Smooth muscle cell of the brain vasculature (primary cell): ENCODE measurements at places on chromosomes 4 and X.

GRCh38 chrX:129632443-129632842, 22.3 kb downstream of the APLN start:
- no peak for DNase-seq

GRCh38 chr4:171676555-171677215, 136.5 kb upstream of the GALNTL6 start:
- no peak for DNase-seq

GRCh38 chr4:108244606-108245005, 75.9 kb upstream of the LEF1 start:
- no peak for DNase-seq

GRCh38 chr4:140849526-140849925, 93.3 kb upstream of the TBC1D9 start:
- DNase-seq = no peak

DNA sequence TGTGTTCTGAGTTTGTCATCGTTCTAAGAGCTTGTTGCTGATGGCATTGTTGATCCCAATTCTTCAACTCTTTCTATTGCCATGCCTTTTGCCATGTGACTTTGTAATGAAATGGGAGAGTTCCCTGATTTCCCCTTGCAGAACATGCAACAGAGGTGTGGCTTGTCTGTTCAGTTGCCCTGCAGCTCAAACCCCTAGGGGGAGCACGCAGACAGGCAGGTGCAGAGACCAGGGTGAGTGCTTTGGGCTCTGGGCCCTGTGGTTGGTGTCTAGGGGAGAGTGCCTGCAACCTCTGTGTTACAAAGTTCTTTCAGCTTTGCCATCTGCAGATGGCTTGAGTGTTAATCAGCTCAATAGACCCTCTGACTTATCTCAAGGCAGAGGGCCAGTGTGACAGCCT, 332.7 kb downstream of the MID1IP1 start:
- DNase-seq = no peak

- DNase-seq = no peak
Observed at GRCh38 chr4:16669036-16669435, 229.4 kb downstream of the LDB2 start.

GRCh38 chr4:189850239-189850856, 90.3 kb upstream of the FRG1 start:
- no peak for DNase-seq

- DNase-seq = no peak
Observed at GRCh38 chr4:14864365-14865030, 137.8 kb upstream of the CPEB2 start.

DNA sequence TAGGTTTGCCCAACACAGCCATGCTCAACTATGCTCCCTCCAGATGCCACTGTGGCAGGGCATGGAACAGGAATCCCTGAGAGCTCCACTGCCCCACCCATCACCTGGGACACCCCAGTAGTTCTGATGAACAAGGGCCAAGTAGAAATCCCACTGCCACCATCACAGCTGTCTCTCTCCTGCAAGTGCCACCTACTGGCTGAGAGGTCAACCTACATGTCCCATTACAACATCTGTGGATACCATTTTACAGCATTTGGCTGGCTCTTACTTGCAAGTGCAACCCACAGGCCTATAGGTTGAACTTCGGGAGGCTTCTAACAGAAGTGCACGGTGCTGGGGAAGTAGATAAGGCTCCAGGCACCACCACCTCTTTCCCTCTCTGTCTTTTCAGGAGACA, 142.5 kb downstream of the CXXC4 start:
- DNase-seq = no peak

DNA sequence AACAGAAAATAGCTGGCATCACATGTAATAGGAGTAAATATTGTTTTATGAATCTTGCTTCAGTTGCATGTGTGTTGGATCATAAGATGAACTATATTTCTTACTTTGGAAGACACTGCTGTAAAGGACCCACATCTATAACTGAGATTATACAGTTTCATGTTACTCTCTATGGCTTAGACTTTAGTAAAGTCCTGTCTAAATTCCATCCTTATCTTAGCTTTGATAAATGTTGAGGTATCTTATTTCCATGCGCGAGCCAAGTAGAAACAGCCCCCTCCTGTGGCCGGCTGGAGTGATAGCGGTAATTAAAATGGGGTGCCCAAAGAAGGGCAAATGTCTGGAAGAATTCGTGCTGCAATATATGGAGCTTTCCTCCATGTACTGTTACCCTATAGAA, 43.0 kb downstream of the CCDC158 start:
- DNase-seq = peak; percentile 2

DNA sequence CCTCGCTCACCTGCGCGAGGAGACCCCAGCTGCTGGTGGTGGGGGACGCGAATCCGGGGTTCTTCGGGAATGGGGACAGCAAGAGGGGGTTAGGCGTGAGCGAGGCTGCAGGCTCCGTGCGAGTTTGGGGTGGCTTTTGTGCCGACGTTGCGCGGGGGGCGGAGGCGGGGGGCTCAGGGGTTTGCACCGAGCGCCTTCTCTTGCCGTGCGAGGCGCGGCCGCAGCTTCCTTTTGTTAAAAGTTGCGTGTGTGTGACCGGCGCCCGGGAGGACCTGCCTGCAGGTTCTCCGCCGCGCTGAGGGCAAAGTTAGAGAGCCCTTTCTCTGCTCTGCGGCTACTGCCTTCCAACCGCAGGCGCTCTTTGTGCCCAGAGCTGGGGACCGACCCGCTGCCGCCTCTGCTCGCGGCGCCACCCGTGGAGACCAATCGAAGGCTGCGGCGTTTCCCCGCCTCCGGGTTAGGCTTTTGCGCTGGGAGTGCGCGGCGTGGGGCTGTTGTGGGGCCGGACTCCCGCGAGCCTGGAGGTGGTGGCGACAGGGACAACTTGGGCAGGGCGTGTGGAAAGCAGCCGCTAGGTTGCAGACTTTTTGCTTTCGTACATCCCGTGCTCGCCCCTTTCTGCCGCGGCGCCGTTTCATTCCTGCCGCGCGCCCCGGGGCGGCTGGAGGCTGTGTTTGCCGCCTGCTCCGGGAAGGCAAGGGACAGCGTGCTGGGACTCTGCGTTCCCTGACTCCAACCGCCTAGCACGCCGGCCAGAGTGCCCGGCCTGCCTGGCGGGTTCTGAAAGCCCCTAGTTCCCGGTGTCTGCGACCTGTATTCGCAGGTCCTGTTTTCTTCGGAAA, 716 bp downstream of the KIT start:
- no peak for DNase-seq

GRCh38 chr4:125049711-125050110, 265.0 kb upstream of the FAT4 start:
- DNase-seq = no peak

DNA sequence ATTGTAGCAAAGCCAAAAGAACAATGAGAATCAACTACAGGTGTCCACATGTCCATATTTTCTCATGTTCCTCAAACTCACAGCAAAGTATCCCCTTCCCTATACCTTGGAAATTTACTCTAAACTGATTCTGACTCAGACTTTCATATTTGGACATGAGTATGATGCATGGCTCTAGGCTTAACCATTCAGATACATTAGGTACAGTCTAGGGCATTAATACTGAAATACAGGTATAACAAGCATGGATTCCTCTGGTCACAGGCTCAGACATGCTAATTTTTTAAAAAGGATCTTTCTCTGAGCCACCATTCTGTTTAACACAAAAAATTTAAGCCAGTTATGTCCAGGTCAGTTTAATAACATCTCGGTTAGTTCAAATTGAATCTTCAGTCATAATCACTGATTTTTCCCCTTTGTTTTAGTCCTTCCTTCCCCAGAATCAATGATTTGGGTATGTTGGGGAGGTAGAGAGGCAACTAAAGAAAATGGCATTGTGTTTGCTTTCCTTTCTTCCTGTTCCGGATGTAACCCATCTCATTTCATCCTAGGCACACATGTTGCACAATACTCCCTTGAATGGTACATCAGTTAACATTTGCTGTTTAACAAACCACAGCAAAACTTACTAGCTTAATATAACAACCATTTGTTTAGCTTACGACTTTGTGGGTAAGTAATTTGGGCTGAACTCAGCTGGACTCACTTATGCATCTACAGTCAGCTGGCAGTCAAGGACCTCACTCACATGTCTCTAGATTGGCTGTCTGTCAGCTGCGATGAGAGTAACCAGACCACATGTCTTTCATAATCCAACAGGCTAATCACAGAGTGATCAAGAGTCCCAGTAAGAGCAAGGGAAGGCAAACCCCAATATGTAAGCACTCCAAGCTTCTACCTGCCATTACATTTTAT, 75.3 kb upstream of the GRIA3 start:
- DNase-seq = no peak

DNA sequence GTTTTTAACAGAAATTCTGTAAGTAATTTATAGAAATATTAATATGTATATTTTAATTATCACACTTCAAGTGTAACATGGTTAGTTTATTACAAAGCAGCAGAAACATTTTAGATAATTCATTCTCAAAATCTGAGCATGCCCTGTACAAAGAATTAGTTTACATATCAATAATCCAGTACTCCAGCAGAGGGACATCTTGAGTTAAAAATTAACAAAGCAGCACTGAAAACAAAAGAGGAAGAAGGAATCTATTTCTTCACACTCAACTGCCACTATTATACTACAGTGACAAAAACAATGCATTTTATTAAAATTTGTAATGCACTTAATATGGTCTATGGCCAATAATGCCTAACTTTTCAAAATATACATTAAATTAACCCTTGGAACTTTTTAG, 179.1 kb upstream of the KLHL4 start:
- DNase-seq = no peak

- no peak for DNase-seq
Observed at GRCh38 chrX:115906276-115906675, 264.3 kb upstream of the AGTR2 start.

GRCh38 chr4:130534651-130535050, 1438.7 kb downstream of the C4orf33 start:
- no peak for DNase-seq

DNA sequence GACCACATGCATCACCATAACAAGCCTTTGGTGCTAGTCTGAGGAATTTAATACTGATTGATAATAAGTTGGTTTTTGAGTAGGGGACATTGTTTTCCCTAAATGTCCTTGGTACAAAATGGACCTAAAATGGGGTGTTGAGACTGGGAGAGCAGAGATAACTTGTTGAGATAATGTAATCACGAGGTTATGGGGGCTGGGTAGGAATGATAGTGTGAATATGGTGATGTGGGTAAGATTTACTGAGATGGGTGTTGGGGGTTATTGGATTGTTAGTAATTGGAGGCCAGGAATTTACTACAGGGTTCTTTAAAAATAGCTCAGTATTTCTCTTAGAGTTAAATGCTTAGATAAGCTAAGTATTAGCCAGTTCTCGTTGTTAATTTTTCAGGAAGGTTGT, 3.9 kb downstream of the BMP2K start:
- no peak for DNase-seq

- DNase-seq = no peak
Observed at GRCh38 chr4:185222598-185222997, 13.2 kb downstream of the SNX25 start.

DNA sequence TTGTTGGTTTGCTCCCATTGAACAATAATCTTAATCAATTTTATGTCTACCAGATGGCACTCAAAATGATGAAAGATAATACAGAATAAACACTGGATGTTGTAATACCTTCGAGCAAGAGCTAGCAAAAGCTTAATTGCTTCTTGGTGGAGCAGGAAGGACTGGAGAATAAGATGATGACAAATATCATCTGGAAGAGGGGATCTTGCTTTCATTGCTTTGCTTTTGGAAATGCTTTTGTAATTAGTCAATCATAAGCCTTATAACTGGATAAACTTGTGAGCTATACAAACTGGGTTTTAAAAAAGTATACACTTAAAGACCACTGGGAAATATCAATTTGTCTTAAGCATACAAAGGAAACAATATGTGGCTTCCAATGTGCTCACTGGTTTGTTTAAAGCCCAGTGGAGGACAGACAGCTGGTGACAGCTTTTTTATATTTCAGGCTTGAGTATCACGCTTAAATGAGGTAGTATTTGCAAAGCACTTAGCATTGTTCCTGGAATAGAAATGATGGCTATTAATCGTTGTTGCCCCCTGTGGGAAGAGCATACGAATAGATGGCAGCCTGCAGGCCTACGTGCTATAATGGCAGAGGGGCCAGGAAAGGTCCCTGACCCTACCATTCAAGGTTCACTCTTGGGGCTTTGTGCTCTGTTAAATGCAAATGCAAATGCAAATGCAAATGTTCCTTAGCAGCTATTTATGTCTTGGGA, 61.2 kb downstream of the TMEM150C start:
- DNase-seq = no peak

DNA sequence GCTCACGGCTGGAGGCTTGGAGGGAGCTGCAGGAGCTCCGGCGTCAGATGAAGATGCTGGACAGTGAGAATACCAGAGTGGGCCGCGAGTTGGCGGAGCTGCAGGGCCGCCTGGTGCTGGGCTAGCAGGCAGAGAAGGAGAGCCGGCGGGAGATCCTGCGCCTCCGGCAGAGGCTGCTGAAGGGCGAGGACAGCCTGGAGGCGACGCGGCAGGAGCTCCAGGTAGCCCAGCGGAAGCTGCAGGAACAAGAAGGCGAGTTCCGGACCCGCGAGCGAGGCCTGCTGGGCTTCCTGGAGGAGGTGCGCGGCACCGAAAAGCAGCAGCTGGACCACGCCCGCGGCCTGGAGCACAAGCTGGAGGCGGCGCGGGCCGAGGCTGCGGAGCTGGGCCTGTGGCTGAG, 14.7 kb downstream of the SMIM10L2A start:
- DNase-seq = no peak
